Suppressor macrophage (primary cell): ENCODE measurements at places on chromosomes 7 and 10.

GRCh38 chr7:127704211-127704610, 52.2 kb downstream of the SND1 start:
- no peak for DNase-seq

DNA sequence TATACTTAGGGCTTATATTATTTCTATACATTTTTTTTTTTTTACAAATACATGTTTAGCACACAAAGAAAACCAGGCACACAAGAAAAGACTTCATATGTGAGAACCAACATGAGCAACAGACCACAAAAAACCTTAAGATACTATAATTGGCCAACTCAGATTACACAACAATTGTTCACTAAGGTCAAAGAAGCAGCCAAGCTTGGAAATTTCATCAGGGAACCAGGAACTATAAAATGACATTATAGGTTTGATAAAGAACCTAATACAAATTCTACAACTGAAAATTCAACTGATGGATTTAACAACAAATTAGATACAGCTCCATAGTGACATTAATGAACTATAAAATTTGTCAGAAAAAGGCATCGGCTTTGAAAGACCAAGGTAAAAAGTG, 4.4 kb upstream of the LUC7L2 start:
- DNase-seq = peak; percentile 79

DNA sequence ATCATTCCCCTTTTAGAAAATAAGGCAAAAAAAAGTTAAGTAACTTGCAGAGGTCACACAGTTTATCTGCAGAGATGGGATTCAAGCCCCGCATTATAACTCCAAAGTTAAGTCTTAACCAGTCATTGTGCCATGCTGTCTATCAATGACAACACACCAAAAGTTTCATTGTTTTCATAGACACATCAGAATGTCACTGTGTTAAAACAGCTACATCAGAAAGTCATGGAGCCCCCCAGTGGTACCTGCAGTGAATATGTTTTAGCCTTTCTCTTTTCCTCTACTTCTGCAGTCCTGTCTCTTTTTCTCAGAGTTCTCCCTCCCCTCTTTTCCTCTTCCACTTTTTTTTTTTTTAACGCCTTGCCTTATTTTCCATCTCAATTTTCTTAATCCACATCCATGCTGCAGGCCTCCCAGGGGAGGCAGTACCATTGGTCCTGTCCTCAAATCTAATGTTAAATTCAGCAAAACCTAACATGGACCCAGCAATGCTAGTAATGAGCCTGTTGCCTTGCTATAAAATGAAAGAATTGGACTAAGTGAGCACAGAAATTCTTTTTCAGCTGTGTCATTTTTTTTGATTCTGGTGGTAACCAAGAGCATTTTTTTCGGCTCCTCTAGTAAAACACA, 3.8 kb upstream of the NRCAM start:
- no peak for DNase-seq

GRCh38 chr7:4641091-4641666, 40.9 kb upstream of the FOXK1 start:
- no peak for DNase-seq

DNA sequence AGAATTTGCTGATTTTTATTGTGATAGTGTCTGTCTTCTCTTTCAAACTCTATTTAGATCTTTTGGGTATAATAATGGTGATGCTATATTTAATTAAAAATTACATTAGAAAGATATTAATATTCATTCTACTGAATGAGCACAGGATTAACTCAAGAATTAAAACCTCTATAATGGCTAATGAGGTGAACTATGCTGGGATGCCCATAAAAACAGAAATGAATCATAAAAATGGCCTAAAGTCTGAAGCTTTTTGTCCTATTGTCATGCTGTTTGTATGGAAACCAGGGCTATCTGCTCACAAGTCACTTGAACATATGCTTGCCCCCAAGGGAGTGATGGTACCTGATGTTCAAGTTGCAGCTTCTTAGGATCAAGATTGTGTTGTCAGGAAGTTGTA, 76.2 kb upstream of the ICA1 start:
- no peak for DNase-seq
